ENCODE measurements at places on chromosomes 3 and 15. TPM values are rescaled to one million over a fixed set of nuclear protein-coding genes. Genes with fewer than 3 reads are reported as not detected.

The TMCO5A gene
- total RNA-seq = not detected

The SUCNR1 gene
- total RNA-seq = not detected

The ZNF717 gene
- 12.1 TPM for total RNA-seq

The CHRM5 gene
- not detected for total RNA-seq

The IMPG2 gene
- total RNA-seq = 0.50 TPM

The GOLGA6A gene
- total RNA-seq = not detected

The GAP43 gene
- not detected for total RNA-seq
